ENCODE measurements at places on chromosomes 5 and 9.

DNA sequence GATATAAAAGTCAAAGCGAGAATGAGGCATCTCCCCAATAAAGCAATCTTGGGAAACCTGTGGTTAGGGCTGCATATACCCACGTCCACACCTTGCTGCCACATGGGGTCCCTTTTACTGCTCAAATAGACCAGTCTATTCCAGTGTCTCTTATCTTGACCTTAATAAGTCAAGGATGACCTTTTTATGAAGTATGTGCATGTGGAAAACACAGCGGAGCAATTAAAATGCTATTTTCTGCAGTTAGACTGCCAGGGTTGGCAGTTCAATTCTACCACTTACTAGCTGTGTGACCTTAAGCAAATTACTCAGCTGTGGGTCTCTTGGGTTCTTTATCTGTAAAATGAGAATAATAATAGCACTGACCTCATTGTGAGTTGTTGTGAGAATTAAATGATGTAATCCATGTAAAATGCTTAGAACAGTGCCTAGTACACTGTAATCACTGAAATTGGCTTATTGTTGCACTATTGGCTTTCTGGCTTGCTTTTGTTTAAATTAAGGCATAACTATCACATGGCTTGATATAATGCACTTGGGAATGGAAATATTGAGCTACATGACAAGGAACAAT, 67.8 kb upstream of the HSPB3 start:
- no peak for DNase-seq

GRCh38 chr5:56050551-56051255, 55.9 kb upstream of the IL6ST start:
- no peak for DNase-seq

DNA sequence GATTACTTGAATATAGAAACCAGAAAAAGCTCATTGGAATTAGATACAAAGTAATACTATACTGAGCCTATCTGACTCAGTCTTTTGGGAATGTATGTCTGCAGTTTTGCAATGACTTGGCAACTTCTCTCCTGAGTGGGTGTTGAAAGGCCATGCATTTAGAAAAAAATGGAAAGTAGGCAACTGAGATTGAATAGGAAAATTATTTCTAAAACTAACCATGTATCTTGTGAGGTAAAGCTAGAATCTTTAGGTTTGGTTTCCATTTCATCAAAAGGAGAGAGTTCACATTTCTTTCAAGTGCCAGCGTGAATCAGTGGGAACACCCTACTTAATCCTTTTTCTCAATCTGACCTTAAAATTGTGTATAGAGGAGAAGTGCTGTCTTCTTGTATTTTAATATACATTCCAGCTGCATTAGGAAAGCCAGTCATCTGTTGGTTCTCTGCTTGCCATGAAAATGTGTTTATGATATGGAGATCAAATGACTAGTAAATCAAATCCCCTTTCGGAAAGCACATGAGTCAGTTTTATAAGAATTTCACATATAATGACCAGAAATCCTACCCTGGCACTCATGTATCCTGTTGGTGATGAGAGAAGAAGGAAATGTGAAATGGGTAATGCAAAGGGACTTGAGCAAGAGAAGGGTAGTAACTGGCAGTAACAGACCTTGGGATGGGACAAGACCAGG, 30.4 kb downstream of the NFX1 start:
- no peak for DNase-seq

DNA sequence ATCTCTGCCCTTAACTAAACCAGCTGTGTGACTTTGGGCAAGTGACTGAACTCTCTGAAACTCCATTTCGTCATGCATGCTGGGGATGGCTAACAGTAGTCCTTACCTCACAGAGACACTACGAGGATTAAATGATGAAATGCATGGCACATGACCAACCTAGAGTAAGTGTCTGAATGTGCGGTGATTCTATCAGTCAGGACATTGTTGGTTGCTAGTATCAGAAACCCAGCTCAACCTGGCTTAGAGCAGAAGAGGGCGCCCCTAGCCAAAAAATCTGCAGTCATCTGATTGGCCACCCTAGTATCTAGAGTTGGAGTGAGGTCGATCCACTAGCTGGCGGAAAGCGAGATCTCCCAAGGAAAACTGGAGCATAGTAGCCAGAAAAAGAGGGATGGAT, 25.2 kb downstream of the NEURL1B start:
- DNase-seq, result no peak

GRCh38 chr5:140267559-140268018, 35.3 kb downstream of the PFDN1 start:
- DNase-seq, result no peak
